ENCODE measurements at places on chromosomes 4 and X.

DNA sequence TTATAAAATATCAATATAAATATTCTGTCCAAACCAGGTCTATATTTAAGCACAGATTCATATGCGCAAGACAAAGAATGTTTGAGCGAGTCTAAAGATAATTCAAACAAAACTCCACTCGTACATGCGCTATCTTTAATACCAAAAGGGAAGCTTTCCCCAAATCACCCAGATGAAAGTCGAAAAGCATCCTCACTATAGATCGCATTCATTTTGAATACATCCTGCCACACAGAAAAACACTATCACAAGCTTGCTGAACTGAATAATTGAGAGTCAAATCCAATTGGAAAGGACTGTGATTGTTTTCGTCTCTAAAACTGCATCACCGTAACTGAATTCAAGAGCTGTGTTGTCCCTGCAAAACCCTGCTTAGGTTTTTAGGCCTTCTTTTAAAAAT lies 685 bp downstream of the TASL start:
- no peak for DNase-seq

- no peak for DNase-seq
Observed at GRCh38 chrX:134537179-134537955, 77.4 kb downstream of the HPRT1 start.

DNA sequence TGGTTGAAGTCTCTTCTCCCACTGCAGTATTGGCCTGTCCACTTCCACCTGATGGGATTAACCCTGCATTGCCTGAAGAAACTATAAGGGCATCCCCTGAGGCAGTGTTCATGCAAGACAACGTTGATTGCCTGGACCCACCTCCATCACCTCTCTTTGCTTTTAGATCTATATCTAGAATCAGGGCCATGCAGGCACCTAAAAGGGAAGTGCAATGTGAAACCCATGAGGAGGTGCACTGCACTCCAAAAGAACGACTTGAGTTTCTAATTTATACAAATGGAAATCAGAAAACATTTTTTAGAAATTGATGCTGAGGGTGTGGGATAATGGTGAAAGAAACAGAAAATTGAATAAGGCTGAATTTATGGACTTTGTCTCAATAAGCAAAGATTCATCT lies 694.4 kb downstream of the TRAM1L1 start:
- DNase-seq, result no peak

DNA sequence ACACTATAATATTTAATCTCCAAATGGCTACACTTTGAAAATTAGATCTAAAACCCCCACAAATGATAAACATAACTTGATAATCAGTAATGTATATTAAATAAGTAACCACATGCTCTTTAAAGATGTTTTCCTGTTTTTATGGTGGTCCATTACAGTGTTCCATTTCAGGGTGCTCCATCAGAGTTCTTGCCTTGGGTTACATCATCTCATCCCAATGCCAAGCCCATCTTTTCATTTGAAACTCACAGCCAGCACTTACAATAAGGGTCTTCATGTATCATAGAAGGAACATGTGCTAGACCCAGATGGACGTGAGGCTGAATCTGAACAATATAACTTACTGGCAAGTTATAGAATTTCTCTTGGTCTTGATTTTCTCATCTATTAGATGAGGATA lies 10.5 kb upstream of the PAQR3 start:
- DNase-seq, result no peak

GRCh38 chrX:42900947-42901346 lies 123.0 kb upstream of the PPP1R2C start:
- no peak for DNase-seq

DNA sequence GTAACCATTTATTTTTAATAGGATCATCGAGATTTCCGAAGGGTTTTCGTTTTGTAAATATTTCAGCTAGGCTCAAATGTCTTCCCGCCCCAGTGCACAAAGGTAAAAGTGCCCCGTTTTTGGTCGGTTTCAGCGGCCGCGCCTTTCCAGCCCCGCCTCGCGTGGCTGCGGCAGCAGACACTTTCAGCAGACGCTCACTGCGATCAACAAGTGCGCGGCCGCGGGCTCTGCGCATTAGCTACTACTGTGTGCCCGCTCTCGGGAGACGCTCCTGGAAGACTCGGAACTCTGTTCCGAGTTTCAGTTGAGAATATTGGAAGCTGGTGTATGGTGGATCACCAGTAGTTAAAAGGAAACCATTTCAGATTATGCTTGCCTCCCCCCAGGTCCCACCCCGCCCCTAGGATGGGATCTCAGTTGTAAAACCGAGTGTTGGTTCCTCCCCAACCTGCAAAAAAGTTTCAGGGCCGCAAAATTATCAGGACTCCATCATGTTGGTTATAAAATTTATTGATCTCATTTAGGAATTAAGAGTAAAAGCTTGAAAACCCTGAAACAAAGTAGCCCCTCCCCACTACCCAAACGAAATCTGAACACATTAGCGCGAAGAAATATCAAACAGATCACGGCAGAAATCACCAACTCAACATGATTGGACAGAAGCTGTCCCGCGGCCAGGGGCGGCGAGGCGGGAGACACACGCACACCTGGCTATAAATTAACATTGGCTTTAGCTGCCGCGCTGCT lies 2.2 kb downstream of the SOX3 start:
- no peak for DNase-seq

- DNase-seq, result no peak
Observed at GRCh38 chr4:37715889-37716402, 29.8 kb upstream of the RELL1 start.

- DNase-seq, result no peak
Observed at GRCh38 chrX:152658302-152658701, 20.6 kb downstream of the GABRQ start.

DNA sequence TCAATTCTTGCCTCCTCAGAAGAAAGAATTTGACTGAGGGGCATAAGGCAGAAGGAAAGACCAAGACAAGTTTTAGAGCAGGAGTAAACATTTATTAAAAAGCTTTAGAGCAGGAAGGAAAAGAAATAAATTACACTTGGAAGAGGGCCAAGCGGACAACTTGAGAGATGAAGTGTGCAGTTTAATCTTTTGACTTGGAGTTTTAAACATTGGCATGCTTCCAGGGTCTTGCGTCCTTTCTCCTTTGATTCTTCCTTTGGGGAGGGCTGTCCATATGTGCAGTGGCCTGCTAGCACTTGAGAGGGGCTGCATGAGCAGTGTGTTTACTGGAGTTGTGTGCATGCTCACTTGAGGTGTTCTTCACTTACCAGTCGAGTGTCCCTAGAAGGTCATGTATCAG lies 275.8 kb upstream of the IL1RAPL1 start:
- peak; percentile 58 for DNase-seq

- no peak for DNase-seq
Observed at GRCh38 chr4:90128961-90129495, 1.8 kb downstream of the CCSER1 start.

- peak; percentile 65 for DNase-seq
Observed at GRCh38 chr4:31236020-31236638, 516.0 kb downstream of the PCDH7 start.

- DNase-seq, result no peak
Observed at GRCh38 chr4:120723105-120723504, 199.4 kb downstream of the PRDM5 start.

GRCh38 chr4:140865253-140866217 lies 109.3 kb upstream of the TBC1D9 start:
- DNase-seq, result no peak

DNA sequence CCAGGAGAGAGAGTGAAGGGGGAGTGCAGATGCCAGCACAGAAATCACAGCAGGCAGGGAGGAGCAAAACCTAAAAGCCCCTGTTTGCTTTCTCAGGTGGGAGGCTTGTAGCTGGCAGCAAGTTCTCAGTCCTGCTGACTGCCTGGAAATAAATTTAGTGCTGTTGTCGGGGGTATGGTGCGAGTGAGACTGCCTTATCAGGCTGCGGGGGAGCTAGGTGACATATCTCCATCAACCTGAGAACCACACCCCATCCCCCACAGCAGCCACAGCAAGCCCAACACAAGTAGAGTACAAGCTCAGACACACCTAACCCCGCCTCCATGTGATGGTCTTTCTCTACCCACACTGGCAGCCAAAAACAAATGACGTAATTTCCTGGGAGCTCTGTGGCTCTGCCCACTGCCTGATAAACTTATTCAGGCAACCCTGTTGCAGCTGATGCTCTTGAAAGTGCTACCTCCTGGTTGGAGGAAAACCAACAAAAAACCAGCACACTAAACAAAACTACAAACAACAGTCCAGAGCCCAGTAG lies 953.4 kb upstream of the NDST4 start:
- no peak for DNase-seq

- DNase-seq, result no peak
Observed at GRCh38 chrX:42047886-42048285, 124.5 kb upstream of the CASK start.

- DNase-seq, result peak; percentile 37
Observed at GRCh38 chr4:153485860-153486259, 19.7 kb downstream of the TMEM131L start.

DNA sequence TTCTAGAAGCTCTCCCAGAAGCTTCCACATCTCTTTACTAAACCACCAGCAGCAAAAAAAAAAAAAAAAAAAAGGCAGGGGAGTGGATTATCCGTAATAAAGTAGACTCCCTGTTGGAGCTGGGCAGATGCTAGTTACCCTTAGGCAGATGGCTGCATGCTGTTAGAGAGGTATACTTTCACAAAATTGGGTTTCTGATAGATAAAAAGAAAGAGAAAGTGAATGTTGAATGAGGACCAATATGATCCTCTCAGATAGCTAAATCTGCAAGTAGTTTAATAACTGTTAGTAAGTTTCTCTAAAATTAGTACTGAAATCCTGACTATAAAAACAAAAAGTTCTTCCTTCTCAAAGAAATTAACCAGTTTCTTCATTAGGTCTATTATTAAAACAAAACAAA lies 195.4 kb downstream of the ANAPC10 start:
- DNase-seq, result no peak

GRCh38 chr4:142169216-142169615 lies 532.8 kb downstream of the IL15 start:
- DNase-seq, result no peak

- DNase-seq, result no peak
Observed at GRCh38 chr4:42605264-42605663, 51.6 kb downstream of the ATP8A1 start.

DNA sequence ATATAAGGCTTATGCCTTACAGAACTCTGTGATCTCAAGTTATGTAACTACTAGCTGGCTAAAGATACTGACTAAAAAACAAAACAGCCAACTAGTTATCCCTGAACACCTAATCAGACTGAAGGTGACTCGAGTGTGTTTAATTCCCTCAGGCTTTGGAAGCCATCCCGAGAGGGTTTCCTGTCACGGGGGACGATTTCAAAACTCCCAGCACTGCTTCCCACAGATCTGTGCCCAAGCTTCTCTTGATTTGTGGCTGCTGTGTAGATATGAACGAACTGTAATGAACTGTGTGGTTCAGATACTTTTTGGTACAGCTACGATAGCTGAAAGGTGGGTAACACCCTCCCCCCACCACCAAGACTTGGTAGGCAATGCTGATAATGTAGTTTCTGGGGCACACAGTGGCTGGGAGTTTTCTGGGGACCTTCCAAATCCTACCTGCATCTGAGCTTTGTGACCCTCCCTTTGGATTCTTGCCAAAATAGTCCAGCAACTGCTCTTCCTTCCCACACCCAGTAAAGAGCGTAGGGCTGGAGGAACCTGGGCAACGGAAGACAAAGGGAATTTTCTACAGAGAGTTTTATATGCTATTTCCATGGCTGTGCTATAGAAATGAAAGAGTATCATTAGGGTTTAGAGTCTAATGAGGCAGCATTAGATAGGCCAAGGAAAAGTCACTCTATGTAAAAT lies 148.8 kb downstream of the MGST2 start:
- DNase-seq, result no peak

GRCh38 chr4:124018383-124019317 lies 622.1 kb downstream of the SPRY1 start:
- DNase-seq, result no peak

- DNase-seq, result no peak
Observed at GRCh38 chrX:38805432-38806389, 4.5 kb downstream of the MID1IP1 start.

- DNase-seq, result no peak
Observed at GRCh38 chrX:29231800-29232199, 644.6 kb downstream of the IL1RAPL1 start.

DNA sequence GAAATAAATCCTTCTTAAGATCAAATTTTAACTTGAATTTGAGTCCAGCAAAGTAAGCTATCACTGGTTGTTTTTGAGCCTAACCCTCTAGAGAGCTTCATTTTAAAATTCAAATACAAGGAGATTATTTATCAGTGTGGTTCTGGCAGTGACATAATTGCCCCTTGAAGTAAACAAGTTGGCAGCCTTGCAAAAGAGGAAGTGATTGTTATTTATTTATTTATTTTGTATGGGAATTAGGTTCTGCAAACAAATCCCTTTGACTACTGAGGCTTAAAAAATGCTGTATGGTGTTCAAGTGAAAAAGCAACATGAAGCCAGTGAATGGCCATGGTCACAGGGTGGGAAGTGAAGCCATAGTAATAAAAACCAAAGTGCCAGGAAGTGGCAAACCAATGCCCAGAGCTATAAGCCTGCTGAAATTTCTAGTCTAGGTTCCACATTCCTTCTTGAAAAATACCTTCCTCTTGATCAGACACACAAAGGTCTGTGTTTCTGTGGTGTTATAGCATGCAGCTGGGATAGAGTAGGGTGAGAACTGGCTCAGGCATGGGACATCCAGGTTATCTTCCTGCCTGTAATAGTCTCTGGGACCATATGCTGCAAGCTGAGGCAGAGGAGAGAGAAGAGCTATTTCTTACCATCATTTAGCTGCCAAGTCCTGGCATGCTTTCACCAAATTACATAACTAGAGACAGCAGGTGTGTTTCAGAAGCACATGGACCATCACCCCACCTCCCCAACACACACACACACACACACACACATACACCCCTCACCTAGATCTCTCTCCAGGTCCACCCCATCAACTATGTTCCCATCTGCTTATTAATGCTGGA lies 47.1 kb upstream of the TSPAN7 start:
- DNase-seq, result no peak

DNA sequence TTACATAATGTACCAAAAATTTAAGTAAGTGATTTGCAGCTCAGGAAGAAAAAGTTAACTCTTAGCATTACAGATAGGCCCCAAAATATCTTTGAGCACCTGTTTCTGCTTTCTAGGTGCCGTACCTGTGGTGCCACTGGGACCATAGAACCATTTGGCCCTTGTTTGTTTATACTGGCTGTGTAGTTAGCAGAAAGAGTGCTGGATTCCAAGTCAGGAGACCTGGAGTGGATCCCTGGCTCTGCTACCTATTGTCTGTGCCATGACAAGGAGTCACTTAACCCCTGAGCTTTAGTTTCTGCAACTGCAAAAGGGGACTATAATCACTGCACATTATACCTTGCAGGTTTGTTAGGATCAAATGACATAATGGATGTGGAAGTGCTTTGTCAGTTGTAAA lies 137.8 kb upstream of the GPR101 start:
- no peak for DNase-seq

- DNase-seq, result no peak
Observed at GRCh38 chr4:189828081-189828697, 112.5 kb upstream of the FRG1 start.

- no peak for DNase-seq
Observed at GRCh38 chrX:17597836-17598439, 139.4 kb upstream of the SCML1 start.

- DNase-seq, result no peak
Observed at GRCh38 chr4:61468024-61468720, 268.0 kb downstream of the ADGRL3 start.
